Activated naive CD8-positive, alpha-beta T cell treated with anti-CD3 and anti-CD28 coated beads, Interleukin-2, amount 50 U/mL, for 16 hours (primary cell): ENCODE measurements at places on chromosomes 7 and 10.

DNA sequence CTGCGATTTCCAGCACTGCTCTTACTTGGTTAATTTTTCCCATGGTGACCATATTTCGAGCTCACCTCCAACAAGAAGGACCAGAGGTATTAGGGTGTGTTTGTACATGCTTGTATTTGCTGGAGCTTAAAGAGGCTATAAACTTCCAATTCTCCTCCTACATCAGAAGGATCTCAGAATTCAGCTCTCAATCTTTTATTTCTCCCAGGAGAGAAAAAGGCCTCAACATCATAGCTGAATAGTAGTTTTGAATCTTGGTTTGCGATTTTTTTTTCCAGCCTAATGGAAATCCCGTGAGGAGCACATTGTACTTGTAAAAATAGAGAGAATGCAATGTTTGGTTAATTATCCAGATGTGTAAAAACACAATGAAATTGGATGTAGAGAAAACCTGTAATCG is 69.7 kb downstream of the CPVL start:
- no peak for DNase-seq

DNA sequence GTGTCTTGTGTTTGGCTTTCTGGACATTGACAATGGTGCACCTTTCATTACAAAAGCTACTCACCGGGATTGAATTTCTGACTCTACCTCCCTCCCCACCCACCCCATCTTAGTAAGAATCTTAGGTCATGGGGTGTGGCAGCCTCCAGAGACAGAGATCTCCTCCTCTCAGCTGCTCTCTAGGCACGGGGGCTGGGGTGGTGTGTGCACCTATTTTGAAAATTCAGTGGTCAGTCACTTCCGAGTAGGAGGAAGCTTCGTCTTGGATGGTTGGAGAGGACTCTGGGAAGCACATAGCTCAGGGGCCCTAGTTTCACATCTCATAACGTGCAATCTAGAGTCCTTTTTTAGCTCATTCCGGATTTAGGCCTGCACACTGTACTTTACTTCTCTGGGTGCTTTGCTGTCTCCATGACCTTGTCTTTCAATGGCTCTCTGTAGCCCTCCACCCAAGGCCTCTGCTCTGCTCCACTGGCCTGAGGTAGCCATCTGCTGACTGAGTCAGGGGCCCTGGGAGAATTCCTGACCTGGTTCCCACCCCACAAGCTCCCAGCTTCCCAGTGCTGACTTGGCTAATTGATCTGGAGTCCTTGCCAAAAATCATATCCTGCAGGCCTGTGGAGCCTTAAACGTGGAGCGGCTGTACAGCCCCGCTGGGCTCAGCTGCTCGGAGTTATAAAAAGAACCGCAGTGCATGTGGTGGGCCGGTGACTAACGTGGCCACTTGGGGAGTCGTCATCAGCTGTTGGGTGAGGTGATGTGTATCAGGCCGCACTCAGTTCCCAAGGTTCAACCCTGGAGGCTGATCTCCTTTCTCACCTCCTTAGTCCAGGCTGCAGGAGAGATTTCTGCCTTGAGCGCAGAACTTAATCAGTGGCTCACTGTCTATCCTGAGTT is 19.3 kb upstream of the ADAMTS14 start:
- DNase-seq: no peak

DNA sequence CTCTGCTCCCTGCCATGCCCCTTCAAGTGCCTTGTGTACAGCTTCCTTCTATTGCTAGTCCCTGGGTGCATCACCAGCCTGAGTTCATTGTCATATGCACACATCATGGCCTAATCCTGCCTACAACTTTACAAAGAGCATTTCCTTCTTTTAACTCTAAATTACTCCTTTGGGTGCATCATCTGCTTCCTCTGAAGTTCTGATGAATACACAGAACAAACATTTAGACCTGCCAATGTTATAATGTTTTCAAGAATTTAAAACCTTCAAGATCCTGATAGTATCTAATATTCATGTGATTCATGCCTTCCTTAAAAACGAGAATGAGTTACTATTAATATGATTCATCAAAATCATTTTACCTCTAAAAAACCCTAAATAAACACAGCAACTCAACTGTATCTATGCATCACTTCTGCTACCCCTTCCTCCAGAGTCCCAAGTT is 357.1 kb downstream of the MAGI2 start:
- no peak for DNase-seq

DNA sequence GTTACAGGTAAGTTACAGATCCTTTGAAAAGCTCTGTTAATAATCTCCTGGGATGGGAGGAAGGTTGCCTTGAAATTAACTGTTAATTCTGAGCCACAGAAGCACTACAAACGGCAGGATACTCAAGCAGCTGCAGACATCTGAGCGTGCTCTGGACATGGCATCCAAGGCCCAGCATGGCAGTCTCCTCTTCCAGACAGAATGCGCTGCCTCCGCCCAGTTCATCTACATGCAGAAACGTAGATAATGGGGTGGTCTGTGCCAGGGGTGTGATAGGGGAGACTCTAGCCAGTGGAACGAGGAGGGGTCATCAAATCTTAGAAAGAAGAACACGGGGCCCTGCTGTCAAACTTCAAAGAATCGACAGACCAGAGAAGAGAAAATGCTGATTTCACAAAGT is 13.8 kb downstream of the VIPR2 start:
- DNase-seq: no peak

DNA sequence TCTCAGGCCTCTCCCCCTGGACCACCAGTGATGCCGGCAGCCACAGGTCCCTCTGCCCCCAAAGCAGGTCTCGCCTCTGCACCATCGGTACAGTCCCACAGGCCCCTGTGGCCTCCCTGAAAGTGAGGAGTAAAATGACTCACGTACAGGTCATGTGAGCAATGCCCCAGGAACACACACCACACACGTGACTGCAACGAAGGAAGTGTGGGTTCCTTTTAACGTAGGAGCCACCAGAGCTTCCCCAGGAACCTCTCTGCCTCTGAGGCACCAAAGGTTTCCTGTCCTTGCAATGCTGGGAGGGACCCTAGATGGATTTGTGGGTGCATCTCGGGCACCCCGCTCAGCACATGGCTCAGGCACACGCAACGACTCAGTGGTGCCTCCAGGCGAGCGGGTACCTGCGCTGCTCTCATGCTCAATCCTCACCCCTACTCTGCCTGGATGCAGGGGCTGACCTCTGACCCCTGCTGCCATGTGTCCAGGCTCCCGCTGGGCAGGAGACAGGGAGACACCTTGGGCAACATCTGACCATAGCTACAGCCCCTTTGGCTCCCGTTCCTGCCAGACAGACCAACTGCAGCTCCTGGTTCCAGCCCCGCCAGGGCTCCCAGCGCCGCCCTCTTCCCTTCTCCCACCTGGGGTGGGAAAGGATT is 120.7 kb downstream of the PRKAG2 start:
- peak; percentile 24 for DNase-seq

DNA sequence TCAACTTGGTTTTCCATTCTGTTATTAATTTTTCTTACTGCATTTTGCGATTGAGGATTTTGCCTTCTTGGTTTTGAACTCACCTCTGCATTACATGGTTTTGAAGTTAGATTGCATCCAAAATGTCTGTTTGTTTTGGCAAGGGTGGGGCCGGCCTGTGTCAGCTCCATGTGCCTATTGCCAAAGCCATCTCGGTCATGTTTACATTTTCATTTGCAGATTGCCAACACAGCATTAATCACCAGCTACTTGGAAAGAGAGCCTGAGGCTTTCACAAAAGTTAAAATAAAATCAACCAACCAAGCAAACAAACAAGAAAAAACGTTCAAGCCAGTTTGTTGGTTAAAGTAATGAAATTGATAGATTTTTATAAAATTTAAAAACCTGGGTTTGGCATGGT is 695.8 kb downstream of the TYW1 start:
- DNase-seq: no peak

DNA sequence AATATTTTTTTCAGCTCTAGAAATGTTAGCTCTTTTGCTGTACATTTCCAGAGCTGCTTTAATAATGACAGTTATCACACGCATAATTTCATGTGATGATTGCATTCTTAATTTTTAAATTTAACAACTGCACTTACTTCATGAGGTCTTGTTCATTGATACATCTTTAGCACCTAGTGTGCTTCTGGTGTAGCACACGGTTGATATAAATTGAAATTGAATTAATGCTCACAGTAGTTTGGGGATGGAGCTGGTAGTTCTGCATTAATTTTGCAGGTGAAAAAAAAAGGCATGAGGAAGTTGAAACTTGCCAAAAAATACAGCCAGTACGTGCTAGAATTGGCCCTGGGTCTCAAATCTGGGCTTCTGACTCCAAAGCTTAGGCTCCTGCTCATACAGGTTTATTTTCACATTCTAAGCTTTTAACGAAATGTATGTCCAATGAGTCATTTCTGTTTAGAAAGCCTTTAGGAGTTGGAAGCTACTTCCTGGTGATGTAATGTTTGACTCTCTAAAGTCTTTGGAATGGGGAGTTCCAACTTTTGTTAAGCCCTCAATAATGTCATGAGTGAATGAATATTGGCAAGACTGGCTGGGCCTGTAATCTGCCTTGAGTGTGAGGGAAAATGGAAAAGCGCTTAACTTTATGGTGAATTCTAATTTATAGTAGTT is 62.5 kb downstream of the DAGLB start:
- DNase-seq: no peak

DNA sequence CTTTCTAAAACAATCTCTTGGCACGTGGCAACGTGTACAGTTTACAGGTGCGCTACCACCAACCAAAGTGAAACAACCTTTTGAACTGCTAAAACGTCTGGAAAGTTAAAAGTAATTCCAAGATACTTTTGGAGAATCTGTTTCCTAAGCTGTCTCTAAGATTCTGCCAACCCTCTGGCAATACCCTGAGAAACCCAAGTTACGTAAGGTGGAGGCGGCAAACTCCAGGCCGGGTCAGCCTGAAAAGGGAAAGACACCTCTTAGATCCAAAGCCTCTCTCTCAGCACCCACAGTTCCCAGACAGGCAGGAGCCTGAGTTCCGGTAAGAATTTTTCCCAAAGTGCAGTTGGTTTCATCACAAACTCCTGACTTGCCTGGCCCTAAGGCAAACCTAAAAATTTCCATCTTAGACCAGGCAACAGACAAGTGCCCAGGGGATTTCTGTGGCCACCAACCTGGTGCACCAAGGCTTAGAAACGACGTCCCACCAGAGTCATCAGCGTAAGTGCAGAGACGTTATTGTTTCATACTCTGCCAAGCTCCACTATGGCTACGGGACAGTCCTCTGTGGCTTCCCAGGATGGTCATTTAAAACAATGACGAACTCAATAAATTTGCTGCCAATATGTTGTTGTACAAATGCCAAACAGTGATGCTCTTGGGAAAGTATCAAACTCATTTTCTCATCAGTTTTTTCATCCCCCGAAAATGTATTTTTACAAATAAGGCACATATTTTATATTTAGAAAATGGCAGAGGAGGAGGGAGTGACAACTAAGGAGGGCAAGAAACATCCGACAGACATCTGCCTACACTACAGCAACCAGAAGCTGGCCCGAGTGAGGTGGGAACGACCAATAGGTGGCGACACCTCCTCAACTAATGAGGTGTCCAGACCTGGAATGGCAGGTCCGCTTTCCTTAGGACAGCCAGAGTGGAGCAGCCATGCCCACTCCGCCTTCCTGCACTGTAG is 205.8 kb upstream of the FRMD4A start:
- no peak for DNase-seq
